ENCODE measurements at places on chromosomes 12 and 14. TPM values are rescaled to one million over a fixed set of nuclear protein-coding genes. Genes with fewer than 3 reads are reported as not detected.

- no peak for DNase-seq
- no peak overlapping the region for H3K27ac ChIP-seq
- H3K27me3 ChIP-seq, result no peaks in the 10 kb centered on the region
- H3K36me3 ChIP-seq, result no peaks in the 10 kb centered on the region
- H3K4me1 ChIP-seq, result no peaks in the 10 kb centered on the region
These were observed 56.1 kb downstream of the FIGNL2 start for GRCh38 chr12:51792417-51792816.

DNA sequence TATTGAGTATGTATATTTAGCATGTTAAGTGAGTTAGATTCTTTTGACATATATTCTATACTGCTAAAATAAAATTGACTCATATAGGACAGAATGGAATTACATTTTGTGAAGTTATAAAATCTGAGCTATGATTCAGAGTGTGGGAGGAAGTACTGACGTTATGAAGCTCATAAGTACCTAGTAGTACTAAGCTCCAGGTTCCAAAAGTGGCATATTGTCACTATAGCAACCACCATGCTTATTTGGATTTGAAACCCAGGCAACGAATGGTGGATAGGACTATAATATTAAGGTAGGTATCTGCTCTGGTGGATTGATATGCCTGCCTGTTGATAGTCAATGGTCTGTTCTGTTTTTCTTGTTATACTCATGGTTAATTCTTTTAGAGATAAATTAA is 2.2 kb upstream of the FBXO33 start:
- peaks cover 29% of the 10 kb centered on the region for H3K4me1 ChIP-seq
- no peak overlapping the region for H3K27ac ChIP-seq
- DNase-seq, result no peak
- no peaks in the 10 kb centered on the region for H3K36me3 ChIP-seq

- no peak for DNase-seq
- H3K27me3 ChIP-seq, result no peaks in the 10 kb centered on the region
- H3K27ac ChIP-seq, result no peak overlapping the region
These were observed 375.3 kb downstream of the C12orf75 start for GRCh38 chr12:105705765-105706164.

- no peak overlapping the region for H3K27ac ChIP-seq
- DNase-seq, result no peak
- H3K4me1 ChIP-seq, result peaks cover 2% of the 10 kb centered on the region
- H3K36me3 ChIP-seq, result no peaks in the 10 kb centered on the region
- no peak overlapping the region for H3K4me3 ChIP-seq
- H3K27me3 ChIP-seq, result peaks cover 18% of the 10 kb centered on the region
These were observed 15.8 kb upstream of the ERGIC2 start for GRCh38 chr12:29396774-29397173.

DNA sequence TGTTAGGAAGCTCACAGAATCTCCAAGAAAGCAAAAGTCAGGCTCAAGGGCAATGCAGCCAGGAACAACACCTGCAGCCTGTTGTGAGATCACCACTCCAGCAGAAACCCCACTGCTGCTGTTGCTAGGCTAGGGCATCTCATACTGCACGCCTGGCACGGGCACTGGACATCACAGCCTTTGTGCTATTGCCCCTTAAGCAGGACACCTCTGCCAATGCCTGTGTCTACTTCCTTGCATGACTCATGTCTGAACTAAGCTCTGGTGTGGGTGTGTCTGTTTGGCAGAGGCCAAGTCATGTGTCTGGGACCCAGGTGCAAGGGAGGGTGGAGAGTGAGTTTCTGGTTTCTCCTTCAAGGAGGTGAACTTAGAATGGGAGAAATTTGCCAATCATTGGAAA is 10.0 kb upstream of the DDX47 start:
- no peak overlapping the region for H3K4me3 ChIP-seq
- H3K27ac ChIP-seq, result peak overlapping the region; percentile 73
- no peaks in the 10 kb centered on the region for H3K36me3 ChIP-seq
- peaks cover 45% of the 10 kb centered on the region for H3K4me1 ChIP-seq
- no peaks in the 10 kb centered on the region for H3K27me3 ChIP-seq
- DNase-seq, result peak; percentile 41

DNA sequence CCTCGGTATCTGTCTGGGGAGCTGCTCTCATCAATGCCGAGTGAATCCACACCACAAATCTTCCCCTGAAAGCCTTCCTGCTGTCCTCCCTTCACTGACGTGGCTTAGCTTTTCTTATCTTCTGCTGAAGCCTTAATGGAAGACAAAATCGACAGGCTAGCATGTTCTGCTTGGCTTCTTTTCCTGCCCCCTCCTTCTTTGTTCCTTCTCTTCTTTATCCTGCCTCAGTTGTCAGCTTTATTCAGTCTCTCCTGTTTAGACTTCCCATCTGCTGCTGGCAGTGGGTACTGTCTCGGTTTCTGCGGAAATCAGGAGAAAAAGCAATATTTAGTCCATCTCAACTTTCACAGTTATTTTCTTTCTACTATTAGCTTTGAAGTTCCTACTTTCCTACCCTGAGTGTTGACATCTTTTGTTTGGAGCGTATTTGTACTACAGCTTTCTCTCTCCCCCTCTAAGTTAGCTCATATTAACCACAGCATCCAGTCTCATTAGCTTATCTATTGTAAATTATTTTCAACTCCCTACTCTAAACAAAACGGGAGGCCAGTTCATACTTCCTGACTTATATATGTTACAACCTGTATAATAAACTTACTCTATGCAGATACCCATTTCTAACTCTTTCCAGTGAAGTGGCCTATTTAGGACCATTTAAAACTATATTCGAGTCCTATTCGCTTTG is 226.0 kb downstream of the DACT1 start:
- no peak overlapping the region for H3K27ac ChIP-seq
- no peaks in the 10 kb centered on the region for H3K4me1 ChIP-seq
- H3K36me3 ChIP-seq, result no peaks in the 10 kb centered on the region
- H3K4me3 ChIP-seq, result no peak overlapping the region
- DNase-seq, result no peak
- H3K27me3 ChIP-seq, result no peaks in the 10 kb centered on the region

DNA sequence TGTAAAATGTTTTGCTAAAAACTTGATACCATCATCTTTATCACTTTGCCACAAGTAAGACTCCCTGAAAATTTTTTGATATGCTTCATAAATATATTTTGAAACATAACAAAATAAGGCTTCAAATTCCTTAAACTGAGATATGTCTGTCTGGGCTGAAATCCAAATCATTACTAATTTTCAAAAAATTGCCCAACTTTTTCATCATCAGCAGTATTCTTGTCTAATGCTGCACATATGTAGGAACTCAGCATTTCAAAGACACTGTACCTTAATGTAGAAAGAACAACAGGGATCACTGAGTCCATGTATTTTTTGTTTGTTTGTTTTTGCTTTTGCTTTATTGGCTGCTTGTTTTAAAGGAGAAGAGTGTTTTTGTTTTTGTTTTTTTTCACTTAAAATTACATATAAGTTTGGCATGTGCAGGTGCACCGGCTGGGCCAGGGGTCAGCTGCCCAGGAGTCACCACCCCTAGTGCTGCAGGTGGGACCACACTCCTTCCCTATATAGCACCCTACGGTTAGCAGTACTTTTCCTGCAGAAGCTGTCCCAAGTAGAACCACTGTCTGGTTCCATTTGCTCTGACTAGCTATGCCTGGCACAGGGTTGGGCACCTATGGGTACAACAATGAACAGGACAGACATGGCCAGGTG is 231.2 kb downstream of the PIK3C2G start:
- H3K4me3 ChIP-seq, result no peak overlapping the region
- H3K27me3 ChIP-seq, result no peaks in the 10 kb centered on the region
- no peak overlapping the region for H3K27ac ChIP-seq
- no peaks in the 10 kb centered on the region for H3K4me1 ChIP-seq

DNA sequence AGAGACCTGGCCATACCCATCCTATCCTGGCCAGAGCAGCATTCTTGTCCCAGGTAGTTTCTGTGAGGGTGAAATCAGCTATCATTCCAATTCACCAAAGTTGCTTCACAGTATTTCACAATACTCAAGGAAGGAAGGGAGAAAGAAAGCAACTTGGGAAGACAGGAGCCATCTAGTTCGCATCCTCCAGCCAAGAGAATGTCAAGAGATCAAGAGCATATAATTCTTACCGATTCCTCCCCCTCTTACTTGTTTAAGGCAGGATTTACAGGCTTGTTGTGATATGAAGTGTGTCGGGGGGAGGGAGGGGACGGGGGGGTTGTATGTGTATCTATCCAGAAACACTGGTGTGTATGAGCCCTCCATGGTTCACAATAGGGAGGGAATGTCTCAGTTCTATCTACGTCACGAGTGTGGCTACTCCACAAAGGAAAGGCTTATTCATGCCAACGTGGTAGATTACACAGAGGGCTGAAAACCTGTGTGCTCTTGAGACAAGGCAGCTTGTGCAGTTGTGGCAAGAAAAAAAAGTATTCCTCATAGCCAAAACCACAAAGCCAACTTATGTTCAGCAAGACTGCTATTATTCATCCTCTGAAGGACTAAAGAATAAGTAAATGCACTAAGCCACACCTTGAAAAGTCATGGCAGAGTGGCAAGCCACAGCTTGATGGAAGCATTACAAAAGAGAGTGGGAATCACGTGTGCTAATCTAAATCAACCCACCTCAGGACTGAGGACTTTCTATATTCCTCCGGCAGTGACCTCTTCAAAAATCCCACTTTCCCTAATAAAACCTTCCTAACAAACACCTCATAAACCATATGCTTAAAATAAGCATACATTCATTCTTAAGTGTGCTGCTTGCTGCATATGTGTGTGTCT is 35.0 kb downstream of the CORO1C start:
- no peaks in the 10 kb centered on the region for H3K27me3 ChIP-seq
- DNase-seq, result no peak
- peaks cover 52% of the 10 kb centered on the region for H3K36me3 ChIP-seq

DNA sequence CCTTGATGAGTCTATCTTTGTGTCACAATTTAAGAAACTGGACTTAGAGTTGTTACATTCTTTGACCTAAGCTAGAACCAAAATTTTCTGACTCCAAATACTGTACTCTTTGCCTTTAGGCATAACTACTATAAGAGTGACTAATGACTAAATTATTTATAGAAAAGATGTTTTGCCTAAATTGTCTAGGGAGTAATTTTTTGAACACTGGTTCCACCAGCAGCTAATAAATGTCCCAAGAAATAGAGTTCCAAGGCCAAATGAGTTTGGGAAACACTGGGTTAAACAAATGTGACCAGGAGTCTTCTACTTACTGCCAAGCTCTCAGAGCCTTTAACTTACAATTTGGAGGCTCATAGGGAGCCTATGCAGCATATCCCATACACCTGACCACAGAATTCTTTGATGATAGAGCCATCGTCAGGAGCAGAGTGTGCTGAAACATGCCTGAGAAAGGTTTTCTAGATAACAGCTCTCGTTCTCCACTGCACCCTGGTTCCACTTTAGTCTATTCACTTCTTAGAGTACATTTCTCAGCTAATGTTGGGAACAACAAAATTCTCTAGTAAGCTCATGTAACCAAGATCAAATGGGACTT is 215.9 kb upstream of the HMGA2 start:
- H3K4me1 ChIP-seq, result peaks cover 4% of the 10 kb centered on the region
- no peak for DNase-seq
- H3K27ac ChIP-seq, result no peak overlapping the region
- peaks cover 1% of the 10 kb centered on the region for H3K27me3 ChIP-seq
- no peak overlapping the region for H3K4me3 ChIP-seq
- H3K36me3 ChIP-seq, result no peaks in the 10 kb centered on the region

GRCh38 chr12:48263617-48264016 is 60.5 kb upstream of the OR10AD1 start:
- DNase-seq, result no peak
- no peaks in the 10 kb centered on the region for H3K4me1 ChIP-seq
- H3K27ac ChIP-seq, result no peak overlapping the region

GRCh38 chr12:67958187-67958586 is 31.1 kb upstream of the IFNG-AS1 start:
- no peak for DNase-seq
- H3K27ac ChIP-seq, result no peak overlapping the region
- no peaks in the 10 kb centered on the region for H3K4me1 ChIP-seq
- H3K36me3 ChIP-seq, result no peaks in the 10 kb centered on the region

DNA sequence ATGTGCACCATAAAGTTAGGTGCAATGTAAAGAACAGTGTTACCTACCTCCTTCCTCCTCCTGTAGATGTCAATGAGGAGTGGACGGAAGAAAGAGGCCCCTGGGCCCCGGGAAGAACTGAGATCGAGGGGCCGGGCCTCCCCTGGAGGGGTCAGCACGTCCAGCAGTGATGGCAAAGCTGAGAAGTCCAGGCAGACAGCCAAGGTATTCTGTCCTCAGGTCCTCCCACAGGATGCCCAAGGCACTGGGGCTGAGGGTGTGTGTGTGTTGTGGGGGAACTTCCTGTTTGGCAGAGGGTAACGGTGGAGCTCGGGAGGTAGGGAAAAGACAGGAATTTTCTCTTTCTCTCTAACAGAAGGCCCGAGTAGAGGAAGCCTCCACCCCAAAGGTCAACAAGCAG is 6.4 kb downstream of the ATN1 start:
- peak overlapping the region; percentile 6 for H3K4me3 ChIP-seq
- H3K4me1 ChIP-seq, result peaks cover 63% of the 10 kb centered on the region
- H3K27me3 ChIP-seq, result no peaks in the 10 kb centered on the region
- H3K27ac ChIP-seq, result peak overlapping the region; percentile 95
- DNase-seq, result no peak

GRCh38 chr12:8584004-8584403 is 28.7 kb downstream of the AICDA start:
- no peaks in the 10 kb centered on the region for H3K36me3 ChIP-seq
- H3K4me3 ChIP-seq, result no peak overlapping the region
- no peaks in the 10 kb centered on the region for H3K4me1 ChIP-seq
- no peak for DNase-seq
- peaks cover 5% of the 10 kb centered on the region for H3K27me3 ChIP-seq
- no peak overlapping the region for H3K27ac ChIP-seq

DNA sequence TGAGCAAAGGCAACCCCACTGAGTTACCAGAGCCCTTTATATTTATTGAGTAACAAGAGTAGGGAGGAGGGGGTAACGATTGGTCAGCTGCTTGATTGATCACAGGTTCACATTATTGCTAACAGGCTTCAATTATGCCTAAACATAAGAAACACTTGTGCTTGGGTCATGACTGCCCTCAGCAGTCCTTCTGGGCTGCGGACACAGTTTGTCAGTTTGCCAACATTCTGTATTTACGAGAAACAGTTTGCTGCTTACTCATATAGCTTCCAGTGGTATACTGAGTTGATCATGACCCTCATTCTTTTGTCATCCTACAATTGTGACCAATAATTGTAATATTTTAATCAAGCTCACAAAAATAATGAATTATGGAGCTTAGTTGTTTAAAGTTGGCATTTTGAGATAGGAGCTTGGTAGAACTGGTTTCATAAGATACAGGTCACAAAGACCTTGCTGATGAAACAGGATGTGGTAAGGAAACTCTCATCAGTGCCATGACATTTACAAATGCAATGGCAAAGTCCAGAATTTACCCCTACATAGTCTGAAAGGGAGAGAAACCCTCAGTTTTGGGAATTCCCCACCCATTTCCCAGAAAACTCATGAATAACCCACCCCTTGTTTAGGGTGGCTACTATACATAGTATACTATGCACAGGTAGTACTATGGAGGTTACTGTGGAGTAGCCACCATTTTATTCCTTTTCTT is 1421.0 kb upstream of the FLRT2 start:
- H3K36me3 ChIP-seq, result no peaks in the 10 kb centered on the region
- no peaks in the 10 kb centered on the region for H3K4me1 ChIP-seq
- no peak overlapping the region for H3K4me3 ChIP-seq
- no peak for DNase-seq
- no peaks in the 10 kb centered on the region for H3K27me3 ChIP-seq
- no peak overlapping the region for H3K27ac ChIP-seq

The CCDC91 gene
- total RNA-seq, result 13.7 TPM

The ZNF219 gene
- total RNA-seq, result 11.0 TPM

The ADAM21 gene
- not detected for total RNA-seq

The TMPRSS12 gene
- total RNA-seq, result not detected

The RASAL1 gene
- 2.2 TPM for total RNA-seq

The LTB4R2 gene
- total RNA-seq, result 7.9 TPM

The ASB2 gene
- total RNA-seq, result 19.8 TPM

The MMAB gene
- total RNA-seq, result 56.7 TPM

The CACNA1C gene
- 0.14 TPM for total RNA-seq

All from activated T-helper 2 cell treated with anti-CD3 and anti-CD28 coated beads, Interferon-gamma antibody, Interleukin-2, Interleukin-4, amounts not matched to agents 10 μg/mL and 5 μg/mL and 100 μg/mL, durations not matched to agents 14 hours and 24 hours and 36 hours (primary cell).